ENCODE measurements at places on chromosomes 2 and 18.
A peak's percentile ranks its signal among the peaks of the same experiment; 100 is the strongest.

- DNase-seq, result peak; percentile 95
These were observed 12.6 kb upstream of the DLX1 start for GRCh38 chr2:172072706-172073105.

- peak; percentile 12 for DNase-seq
These were observed 63.3 kb downstream of the BOD1L2 start for GRCh38 chr18:57210107-57210715.

GRCh38 chr2:138444411-138444810 lies 57.2 kb upstream of the SPOPL start:
- no peak for DNase-seq

GRCh38 chr18:37409878-37410277 lies 155.7 kb downstream of the CELF4 start:
- DNase-seq, result no peak

GRCh38 chr2:118177884-118178283 lies 89.6 kb downstream of the INSIG2 start:
- no peak for DNase-seq

DNA sequence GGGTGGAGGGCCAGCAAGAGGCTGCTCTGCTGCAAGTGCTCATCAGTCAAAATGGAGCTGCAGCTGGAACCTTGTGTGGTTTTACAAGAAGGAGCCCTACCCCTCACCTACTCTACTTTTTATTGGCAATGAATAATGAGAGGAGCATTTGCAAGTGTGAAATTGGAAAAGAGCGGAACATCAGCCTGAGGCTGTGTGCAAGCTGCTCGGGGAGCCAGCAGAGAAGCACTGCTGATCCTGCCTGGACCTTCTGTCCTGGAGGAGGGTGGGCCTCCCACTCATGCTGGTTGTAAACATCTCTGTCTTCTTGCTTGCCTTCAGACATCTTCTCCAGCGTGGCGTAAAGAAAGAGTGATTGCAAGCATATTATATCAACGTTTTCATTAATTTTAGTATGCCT lies 256.2 kb downstream of the DLGAP1 start:
- no peak for DNase-seq

DNA sequence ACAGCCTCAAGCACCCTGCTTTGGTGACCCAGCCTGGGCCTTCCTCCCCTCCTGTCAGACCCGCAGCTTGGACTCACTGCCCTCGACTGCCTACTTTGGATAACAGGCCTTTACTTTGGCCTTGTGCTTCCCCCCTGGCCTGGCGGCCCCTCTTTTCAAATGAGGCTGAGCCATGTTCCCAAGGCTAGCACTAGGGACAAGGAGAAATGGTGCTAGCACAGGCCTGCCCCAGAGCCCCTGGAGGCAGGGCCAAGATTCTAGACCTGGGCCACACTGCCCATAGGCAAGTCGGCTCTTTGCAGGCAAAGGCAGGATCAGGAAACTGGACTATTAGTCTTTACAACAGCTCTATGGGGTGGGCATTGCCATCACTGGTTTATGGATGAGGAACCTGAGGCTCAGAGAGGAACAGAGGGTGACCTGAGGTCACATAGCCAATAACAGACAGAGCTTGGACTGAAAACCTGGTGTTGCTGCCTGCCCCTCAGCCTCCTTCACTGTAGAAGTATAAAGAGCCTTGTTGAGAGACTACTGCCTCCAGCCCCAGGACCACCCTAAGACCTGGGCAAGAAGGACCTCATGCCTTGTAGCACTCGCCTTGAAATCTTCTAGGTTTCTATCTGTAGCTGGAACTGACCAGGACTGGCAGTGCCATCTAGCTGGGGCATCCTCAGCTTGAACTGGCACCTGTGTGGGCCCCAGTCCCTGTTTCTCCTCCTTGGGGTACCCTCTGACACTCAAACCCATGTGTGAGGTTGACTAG lies 266.3 kb downstream of the DYSF start:
- no peak for DNase-seq

DNA sequence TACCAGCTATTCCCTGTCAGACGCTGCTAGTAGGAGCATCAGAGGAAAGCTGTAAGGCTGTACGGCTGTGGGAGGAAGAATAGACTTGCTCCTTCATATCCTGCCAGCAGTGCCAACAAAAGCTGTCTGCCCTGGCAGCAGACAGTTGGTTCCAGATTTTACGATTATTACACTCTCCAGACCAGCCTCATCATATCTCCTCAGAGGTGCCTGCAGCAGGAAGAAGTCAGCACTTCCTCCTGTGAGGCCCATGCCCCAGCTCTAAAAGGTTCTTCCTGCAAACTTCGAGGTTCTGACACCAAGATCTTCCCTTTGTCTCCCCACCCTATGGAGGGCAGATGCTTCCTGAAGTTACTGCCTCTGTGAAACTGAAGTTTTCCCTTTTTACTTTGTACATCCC lies 537.7 kb upstream of the PKDCC start:
- DNase-seq, result no peak

GRCh38 chr2:101776172-101777043 lies 78.9 kb downstream of the MAP4K4 start:
- DNase-seq, result no peak

- DNase-seq, result no peak
These were observed 218.8 kb downstream of the CYP26B1 start for GRCh38 chr2:71928734-71929481.

- no peak for DNase-seq
These were observed 6.8 kb upstream of the EFHD1 start for GRCh38 chr2:232626584-232626983.

DNA sequence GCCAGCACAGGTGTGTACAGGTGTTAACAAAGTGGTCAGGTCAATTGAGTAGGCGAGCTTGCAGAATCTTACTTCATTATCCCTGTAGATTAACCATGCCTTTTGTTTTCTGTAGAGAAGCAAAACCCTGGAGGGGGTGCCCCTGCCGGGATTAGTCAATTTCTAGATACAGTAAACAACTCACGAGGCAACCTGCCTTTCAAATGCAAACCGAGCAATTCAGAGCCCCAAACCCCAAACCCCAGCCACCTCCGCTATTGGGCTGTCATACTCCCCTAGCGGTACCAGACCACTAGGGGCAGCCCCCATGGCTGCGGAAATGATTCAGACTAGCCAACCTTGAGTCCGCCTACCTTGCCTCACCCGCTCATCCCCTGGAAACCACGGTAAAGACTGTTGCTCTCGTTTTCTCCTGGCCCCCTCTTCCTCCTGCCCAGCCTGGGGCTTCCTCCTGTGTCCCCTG lies 61.4 kb upstream of the KIF5C start:
- no peak for DNase-seq

- DNase-seq, result no peak
These were observed 4.4 kb upstream of the KYNU start for GRCh38 chr2:142872882-142873724.

GRCh38 chr2:27990030-27990590 lies 99.6 kb downstream of the BABAM2 start:
- DNase-seq, result no peak

GRCh38 chr2:75162897-75163296 lies 36.4 kb downstream of the TACR1 start:
- DNase-seq, result no peak

DNA sequence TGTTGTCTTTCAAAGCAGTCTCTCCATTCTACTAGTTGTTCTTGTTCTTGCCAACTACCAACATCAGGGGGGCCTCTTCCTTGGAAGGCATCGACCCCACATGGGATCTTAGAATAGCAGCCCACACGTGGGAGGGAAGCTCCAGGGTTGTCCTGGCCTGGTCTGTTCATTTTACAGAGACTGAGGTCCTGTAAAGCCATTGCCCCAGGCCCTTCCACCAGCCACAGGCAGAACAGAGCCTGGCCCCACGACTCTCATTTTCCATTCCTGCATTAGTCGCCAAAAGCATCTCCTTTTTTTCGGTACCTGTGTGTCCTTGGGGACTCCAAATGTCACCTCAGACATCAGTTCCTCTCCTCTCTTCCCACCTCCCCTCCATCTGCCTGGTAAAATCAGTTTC lies 28.0 kb downstream of the CNGA3 start:
- DNase-seq, result no peak

DNA sequence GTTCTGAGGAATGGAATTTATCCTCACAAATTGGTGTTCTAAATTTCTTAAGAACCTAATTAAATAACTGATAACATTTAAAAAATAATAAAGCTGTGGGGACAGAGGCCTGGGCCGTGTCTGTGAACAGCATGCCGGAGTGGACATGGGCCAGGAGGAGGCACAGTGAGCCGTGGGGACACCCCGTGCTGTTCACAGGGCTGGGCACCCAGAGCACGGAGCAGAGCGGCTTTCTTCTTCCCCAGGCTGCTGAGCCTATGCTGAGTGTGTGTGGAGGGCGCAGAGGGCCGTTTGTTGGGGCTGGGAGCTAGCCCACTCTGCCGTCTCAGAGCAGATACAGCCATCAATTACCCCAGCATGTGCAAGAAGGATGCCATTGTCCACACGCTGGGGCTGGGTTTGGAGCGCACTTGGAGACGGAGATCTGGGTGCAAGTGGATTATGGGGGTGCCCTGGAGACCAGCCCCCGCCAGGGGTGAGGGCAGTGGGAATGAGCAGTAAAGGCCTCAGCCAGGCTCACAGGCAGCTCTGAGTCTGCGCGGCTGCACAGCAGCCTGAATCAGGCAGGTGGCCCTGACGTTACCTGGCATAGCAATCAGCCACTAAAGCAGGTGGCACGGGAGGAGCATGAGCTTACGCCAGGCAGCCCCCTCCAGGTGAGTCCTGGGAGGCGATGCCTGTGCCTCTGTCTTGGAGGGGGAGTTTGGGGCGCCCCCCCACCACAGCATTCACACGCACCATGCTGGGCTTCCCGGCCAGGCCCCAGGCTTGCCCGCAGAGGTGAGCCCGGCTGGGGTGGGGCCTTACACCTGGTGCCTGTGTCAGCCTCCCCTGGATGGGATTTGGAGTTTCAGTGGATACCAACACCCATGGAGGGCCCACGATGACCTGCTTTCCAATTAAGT lies 52.1 kb upstream of the SLC66A3 start:
- peak; percentile 26 for DNase-seq

DNA sequence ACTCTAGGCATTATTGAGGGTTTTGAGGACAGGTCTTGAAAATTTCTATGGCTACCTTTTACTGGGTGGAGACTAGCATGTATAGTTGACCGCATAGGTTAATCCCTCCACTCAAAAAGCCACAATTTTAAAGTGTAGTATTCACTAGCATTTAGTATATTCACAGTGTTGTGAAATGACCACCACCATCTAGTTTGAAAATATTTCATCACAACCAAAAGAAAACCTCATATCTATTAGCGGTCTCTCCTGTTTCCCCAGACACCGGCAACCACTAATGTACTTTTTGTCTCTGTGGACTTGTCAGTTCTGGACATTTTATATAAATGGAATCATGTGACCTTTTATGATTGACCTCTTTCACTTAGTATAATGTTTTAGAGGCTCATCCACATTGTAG lies 53.9 kb downstream of the MSH2 start:
- no peak for DNase-seq

DNA sequence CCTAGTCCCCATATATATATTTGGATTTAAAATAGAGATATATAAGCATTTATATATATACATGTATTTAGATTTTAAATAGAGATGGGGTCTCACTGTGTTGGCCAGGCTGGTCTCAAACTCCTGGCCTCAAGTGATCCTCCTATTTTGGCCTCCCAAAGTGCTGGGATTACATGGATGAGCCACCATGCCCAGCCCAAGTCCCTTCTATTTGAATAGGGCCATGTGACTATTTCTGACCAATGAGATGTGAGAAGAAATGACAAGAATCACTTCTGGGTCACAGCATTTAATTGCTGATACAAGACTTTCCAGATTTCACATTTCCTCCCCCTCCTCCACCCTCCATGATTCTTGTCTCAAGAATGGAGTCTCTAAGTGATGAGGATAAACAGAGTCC lies 6.4 kb upstream of the RBM43 start:
- DNase-seq, result no peak

DNA sequence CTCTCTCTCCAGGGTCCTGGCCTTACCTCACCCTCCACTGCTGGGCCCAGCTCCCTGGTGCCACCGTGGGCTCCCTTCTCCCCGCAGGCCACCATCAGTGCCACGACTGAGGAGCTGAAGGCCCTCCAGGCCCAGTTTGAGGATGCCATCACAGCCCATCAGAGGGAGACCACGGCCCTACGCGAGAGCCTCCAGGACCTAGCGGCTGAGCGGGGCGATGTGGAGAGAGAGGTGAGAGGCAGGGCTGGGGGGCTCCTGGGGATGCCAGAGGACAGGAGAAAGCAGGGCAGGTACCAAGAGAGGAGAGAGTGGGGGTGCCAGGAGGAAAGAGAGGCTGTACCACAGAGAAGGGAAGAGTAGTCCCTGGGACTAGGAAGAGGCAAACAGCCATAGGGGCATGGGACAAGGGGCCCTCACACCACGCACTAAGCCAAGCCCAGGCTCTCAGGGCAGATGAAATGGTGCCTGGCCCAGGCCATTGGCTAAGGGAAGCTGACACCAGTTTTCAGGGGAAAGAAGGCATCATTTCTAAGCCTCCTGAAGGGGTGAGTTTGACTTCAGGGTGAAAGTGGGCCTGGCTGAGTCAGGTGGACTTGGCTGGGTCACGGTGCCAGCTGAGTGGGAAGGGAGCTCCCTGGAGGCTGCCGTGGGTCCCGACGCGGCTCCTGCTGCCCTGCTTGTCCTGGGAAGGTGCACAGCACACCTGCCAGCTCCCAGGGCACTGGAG lies 39.0 kb upstream of the SNED1 start:
- no peak for DNase-seq

DNA sequence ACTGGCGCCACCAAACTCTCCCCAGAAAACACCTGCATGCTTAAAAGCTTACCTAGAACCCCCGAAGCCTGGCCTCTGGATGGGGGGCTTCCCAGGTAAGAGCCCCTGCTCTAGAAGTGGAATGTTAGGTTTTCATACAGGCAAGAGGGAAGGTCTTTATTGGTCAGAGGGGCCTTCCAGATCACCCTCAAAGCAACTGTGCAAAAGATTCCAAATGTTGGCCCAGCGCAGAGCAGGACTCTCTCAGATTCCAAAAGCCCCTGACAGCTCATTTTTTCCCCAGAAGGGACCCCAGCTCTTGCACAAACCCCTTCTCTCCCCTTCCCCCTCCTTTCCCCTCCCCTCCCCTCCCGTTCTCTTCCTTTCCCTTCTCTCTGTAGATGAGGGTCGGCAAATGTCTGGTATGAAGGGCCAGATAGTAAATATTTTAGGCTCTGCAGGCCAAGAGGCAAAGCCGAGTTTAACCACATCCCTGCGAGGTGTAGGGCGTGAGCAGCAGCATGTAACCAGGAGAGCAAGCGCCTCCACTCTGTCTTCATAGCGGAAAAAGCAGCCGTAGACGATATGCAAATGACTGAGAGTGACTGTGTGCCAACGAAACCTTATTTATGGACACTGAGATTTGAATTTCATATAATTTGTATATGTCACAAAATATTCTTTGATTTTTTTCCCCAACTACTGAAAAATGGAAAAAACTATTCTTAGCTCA lies 116.9 kb downstream of the SMAD7 start:
- no peak for DNase-seq

- DNase-seq, result peak; percentile 1
These were observed at the start of gene TMEM214 for GRCh38 chr2:27032495-27033252. TMEM214 (plus strand) TSS chr2:27032965; CDS start chr2:27033016, 51 bp downstream.

DNA sequence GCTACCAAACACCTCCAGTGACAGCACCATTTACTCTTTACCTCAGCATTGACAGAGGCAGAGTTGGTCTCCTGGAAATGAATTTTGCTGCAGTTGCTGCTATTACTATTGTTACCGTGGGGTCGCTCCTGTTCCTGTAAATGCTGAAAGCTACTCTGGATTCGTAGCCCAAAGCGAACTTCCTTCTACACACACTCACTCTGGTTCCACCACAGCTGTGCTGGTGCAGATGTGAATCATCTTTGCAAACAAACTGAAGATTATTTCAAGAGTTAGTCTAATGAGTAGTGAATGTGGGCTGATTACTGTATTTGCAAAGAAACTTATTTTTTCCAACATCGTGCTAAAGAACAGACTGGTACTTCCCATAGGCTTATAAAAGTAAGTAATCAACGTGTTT lies 304.0 kb downstream of the LPIN1 start:
- no peak for DNase-seq

All from NCI-H1436 treated with DMSO at 0.1 percent for 48 hours (cell line).